Upper lobe of right lung (tissue), 1 donor: ENCODE measurements at places on chromosomes 5 and 9.

GRCh38 chr5:16582081-16582480 lies 34.7 kb downstream of the RETREG1 start:
- DNase-seq = no peak

DNA sequence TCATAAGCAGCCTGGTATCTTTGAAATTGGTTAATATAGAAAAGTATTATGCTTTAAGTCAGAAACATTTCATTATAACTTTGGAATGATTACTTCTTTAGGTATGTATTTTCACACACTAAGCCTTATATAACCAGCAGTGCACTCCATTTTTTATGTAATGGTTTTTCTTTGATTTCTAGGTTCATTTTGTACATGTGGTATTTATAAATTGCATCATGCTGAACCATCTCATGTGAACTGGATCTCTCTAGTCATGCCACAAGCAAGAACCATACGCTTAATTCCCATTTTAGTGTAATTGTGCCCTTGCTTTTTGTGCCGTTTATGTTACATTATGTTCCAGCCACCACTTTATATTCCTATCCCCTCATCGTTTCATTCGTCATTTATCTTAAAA lies 38.6 kb upstream of the SRP19 start:
- no peak for DNase-seq

DNA sequence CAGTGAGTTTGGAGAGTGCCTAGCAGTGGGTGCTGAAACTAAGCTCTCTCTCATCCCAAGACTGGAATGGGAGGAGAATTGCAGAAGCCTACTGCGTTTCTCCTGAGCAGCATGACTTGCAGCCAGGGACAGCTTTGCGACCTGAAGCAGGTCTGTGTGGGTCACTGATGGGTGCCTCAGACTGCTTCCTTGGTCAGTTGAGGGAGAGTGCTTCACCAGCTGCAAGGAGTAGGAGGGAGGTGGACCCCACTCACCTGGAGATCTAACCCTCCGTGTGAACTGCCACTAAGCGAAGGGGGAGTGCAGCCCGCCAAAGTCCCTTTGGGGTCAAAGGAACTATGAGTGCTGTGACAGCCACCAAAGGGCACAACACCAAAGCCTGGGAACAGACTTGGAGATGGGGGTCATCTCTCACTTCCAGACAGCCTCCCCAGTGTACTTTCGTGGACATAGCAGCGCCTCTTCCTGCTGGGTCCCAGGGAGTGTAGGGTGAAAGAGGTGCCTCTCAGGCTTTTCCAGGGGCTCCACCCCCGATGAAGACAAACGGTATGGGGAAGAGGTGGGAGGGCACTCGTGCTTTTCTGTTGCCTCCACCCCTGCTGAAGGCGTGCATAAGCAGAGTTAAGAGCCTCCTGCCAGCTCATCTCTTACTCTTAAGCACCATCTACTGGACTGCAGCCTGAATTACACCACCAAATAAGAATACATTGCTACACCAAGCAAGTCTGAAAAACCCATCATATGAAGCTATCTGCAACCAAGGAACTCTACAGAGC lies 34.3 kb upstream of the MACIR start:
- no peak for DNase-seq

GRCh38 chr5:180463216-180463900 lies 30.8 kb upstream of the CNOT6 start:
- DNase-seq = peak; percentile 23

GRCh38 chr9:119788921-119789320 lies 419.7 kb upstream of the BRINP1 start:
- DNase-seq = no peak

- DNase-seq = no peak
Observed at GRCh38 chr9:18297056-18297841, 176.7 kb upstream of the ADAMTSL1 start.

DNA sequence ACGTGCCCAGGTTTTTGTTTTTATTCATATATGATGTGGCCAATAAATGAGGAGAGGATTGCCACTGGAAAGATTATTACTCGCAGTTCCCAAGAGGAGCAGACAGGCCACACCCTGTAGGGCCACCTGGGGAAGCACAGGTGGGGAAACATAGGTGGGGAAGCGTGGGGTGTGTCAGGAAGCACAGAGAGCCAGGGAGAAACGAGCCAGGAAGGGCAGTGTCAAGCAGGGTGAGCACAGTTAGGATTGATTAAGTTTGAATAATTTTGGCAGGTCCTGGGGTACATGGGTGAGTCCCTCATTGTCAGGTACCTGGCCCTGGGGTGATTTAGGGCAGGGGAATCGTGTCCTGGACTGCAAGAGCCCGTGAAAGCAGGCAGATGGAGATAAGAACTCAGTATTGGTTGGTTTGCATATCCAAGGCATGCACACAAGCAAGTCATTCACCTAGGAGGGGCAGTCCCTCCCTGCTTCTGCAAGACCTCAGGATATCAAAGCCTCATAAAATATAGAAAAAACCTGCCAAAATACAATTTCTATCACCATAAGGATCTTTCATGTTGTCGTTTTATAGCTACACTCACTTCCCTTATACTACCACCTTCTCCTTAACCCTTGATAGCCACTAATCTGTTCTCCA lies 22.4 kb downstream of the MVB12B start:
- no peak for DNase-seq

GRCh38 chr9:2655411-2655901 lies 33.9 kb downstream of the VLDLR start:
- DNase-seq = no peak

DNA sequence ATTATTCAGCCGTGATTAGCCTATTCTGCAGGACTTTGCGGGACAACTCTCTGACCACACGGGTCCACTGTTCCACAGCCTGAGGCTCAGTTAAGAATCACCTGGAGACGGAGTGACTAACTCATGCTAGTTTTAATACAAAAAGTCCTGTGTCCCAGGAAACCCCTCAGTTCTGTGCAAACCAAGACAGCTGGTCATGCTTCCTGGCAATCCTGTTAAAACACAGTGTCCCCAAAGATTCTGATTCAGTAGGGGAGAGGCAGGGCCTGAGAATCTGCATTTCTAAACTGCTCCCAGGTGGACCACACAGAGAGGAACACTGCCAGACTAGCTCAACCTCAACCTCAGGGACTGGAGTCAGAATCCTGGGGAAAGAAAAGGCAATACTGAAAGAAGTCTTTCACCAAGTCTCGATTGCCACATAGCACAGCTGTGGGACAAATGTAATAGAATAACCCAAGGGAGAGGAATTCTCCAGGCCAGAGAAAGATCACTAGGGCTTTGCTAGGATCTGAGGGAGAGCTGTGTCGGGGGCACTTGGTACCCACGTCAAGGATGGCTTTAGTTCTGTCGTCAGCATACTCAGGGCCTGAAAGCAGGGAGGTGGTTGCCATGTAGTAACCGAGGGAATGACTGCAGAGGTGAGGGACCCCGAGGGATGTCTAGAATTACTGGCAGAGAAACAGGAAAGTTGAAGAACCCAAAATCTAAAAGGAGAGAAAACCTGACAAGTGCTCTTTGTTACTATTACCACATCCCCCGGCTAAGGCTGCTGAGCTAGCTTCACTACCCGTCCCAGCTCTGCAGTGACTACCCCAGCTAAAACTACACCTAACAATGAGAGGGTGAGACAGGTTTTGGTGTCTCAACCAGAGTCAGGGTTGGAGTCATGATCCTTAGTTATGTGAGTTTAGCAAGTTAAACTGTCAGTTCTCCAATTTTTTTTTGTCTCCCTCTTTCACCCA lies 8.6 kb downstream of the SUSD1 start:
- DNase-seq = no peak

- DNase-seq = peak; percentile 77
Observed at GRCh38 chr9:131678499-131679111, 61.3 kb downstream of the RAPGEF1 start.
